Endodermal cell (in vitro differentiated cells): ENCODE measurements at places on chromosomes 4 and X. TPM values are rescaled to one million over a fixed set of nuclear protein-coding genes. Genes with fewer than 3 reads are reported as not detected.

Gene RRH
- total RNA-seq, result 0.16 and 0.18 TPM in 2 replicates

Gene SLC10A3
- 9.1 and 10.5 TPM in 2 replicates for total RNA-seq

Gene LONRF3
- 0.75 to 3.8 TPM (median 3.1 TPM) in 3 replicates for total RNA-seq

DNA sequence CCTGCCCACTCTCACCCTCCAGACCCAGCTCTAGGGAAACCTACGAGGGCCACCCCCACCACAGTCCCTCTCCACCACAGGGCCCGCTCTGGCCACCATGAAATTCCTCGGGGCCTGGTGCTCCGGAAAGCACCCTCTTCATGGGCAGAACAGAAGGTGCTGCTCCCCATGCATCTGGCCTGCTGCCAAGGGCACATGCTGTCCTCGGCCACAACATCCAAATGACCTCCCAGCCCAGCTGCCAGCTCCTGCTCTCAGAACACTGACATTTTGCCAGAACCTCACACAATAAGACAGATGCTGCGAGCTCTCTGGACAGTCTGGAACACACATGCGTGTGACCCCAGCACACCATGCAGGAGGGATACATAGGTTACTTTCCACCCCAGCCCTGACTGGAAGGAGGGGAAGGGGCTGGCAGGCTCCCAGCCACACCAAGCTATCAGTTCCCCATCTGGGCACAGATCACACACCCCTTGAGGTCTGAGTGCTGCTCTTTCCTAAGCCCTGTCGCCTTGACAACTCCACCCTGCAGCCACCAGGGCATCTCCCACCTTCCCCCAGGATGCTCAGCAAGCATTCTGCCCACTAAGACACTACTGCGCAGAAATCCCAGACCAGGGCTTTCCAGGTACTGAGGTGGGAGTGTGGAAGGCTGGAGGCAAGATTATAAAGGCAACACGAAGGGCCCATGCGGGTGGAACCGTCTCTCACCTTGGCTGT lies 5.8 kb downstream of the CCNQ start:
- DNase-seq, result no peak

GRCh38 chr4:106690487-106690886 lies 321.9 kb upstream of the GIMD1 start:
- no peak for DNase-seq

- DNase-seq, result no peak
These were observed 29.3 kb downstream of the MOSPD2 start for GRCh38 chrX:14902537-14902936.

DNA sequence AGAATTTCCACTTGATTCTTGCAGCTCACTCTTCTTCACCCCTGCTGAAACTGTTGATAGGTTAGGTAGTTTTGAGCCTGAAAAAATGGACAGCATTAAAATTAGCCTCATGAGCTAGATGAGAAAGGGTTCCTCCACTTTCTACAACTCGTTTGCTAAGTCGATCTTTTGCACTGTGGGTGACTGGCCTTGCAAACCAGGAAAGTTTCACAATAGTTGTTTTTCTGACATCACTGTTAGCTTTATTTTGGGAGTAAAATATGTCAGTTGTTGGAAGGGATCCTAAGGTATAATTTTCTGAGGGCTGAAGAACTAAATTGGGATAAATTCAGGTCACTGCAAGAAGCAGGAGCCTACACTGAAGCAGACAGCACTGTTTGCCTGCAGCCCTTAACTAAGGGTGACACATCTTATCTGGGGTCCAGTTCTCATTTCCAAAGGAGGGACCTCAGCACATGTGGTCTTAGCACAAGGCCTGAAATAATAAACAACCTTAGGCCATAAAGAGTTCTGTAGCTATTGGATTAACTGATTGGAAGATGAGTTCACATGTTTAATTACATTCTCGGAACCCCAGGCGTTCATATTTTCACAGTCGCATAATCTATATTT lies 29.1 kb downstream of the ANAPC4 start:
- DNase-seq, result no peak

- DNase-seq, result no peak
These were observed 207.0 kb downstream of the BCOR start for GRCh38 chrX:39890807-39891206.
